ENCODE measurements at places on chromosomes 6 and 20.
A peak's percentile ranks its signal among the peaks of the same experiment; 100 is the strongest.

- no peak for DNase-seq
Observed at GRCh38 chr6:20630617-20631548, 96.6 kb downstream of the CDKAL1 start.

DNA sequence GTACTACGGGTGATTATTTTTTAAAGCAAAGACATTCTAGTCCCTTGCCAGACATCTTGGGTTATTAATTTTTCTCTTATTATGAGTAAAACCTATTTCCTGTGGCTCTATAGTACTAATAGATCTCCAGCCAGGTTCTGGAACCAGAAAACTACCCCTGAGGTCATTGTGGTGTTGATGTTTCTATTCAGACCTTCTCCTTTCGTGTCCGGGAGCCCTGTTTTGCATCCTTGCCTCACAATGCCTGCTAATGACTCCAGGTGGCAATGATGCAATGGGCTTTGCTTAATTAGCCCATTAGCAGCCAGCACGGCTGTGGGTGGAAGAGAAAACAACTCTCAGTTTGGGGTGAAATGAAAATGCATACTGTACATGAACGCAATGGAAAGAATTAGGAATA, 62.9 kb upstream of the ARG1 start:
- DNase-seq: no peak

DNA sequence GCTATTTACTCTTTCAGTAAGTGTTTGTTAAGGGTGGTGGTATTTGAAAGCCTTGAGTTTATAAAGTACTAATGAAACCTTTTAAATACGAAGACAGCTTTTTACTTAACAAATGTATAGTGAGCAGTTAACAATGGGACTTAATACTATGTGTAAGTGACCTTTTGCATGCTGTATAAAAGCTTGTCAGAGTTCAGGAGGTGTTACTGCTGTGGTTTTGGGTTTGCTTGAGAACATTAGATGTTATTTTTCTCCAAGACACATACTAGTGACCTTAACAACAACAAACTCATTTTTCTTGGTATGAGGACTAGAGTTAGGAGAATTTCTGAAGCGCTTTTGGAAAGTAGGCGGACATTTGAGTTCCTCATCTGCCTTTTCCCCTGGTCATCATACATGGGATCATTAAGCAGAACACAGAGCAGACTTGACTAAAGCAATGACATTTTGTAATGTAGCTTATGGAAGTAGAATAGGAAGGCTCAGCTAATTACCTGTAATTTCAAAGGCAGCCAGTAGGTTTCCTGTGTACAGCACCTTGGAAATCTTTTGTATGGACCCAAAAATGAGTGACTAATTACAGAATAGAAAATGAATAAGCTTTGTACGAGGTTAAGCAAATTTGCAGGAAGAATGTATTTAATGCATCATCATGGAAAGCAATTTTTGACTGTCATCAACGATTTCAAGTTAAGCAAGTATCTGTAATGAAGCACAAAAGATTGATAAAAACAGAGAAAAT, 14.1 kb downstream of the CDYL start:
- DNase-seq: no peak

DNA sequence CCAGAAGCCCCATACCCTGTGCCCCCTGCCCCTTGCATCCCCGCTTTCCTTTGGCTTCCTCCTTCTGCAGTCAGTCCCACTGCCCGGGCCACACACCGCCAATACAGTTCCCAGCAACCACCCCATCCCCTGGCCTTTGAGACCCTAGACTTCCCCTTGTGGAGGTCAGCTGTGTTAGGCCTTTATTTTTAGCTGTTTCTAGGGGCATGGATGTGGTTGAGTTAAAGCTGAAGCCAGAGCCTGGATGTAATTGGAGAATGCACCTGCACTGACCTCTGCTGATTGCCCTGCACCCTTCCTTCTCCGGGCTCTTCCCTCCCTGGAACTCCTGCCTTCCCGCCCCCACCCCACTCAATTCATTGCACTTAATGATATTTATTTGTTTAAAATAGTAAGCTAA, 33.9 kb downstream of the LYRM2 start:
- no peak for DNase-seq

- peak; percentile 63 for DNase-seq
Observed at GRCh38 chr20:25178563-25179438, 16.7 kb upstream of the ENTPD6 start.

- no peak for DNase-seq
Observed at GRCh38 chr20:49612127-49612738, 44.3 kb upstream of the PTGIS start.

GRCh38 chr6:166903027-166903426, 53.3 kb downstream of the RNASET2 start:
- DNase-seq: no peak

GRCh38 chr6:111338843-111339242, 144.2 kb downstream of the REV3L start:
- DNase-seq: no peak

- DNase-seq: no peak
Observed at GRCh38 chr6:34065466-34066217, 80.2 kb downstream of the GRM4 start.

DNA sequence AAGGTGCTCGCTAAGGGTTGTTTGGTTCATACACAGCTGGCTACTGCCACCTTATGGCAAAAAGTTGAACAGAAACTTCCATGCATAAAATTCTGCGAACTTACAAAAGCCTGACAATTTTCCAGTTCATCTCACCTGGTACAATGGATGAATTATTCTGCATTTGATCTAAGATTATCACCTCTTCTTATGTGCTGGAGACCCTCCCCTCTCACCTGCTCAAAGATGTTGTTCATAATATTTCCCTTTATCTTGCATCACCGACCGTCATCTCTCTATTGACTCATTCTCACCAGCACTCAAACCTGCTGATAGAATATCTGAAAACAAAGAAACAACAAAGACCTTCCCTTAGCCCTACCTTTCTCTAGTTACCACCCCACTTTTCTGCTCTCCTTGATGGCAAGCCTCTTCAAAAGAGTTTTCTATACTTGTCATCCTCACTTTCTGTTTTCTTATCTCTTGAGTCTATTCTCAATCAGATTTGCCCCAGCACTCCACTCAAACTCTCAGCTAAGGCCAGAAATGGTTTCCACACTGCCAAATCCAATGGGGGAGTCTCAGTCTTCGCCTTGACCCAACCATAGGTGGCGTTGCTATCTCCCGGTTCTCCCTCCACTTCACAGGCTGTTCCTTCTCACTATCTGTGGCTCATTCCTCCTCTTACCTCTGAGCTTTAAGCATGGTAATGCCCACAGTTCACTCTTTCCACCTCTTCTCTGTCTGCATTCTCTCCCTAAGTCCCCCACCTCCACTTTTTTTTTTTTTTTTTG, 25.8 kb downstream of the SNRNP48 start:
- DNase-seq: peak; percentile 30

DNA sequence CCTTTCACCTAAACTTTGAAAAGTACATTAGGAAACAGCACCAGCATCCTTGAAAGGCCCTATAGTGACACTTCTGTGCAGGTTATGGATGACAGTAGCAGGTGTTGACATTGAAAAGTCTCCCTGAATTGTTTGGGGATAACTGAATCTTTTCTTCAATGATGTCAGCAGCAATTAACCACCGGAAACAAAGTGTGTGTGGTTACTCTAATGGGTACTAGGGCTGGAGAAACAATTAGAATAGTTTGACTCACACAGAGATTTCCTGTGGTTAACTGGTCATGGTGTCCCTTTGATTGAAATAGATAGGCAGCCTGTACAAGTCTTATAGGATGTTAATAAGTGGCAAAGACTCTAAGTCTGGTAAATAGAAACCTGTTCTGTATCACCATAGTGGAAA, 189.1 kb downstream of the TBX18 start:
- peak; percentile 38 for DNase-seq

- no peak for DNase-seq
Observed at GRCh38 chr6:157219201-157220200, 103.8 kb downstream of the TMEM242 start.

DNA sequence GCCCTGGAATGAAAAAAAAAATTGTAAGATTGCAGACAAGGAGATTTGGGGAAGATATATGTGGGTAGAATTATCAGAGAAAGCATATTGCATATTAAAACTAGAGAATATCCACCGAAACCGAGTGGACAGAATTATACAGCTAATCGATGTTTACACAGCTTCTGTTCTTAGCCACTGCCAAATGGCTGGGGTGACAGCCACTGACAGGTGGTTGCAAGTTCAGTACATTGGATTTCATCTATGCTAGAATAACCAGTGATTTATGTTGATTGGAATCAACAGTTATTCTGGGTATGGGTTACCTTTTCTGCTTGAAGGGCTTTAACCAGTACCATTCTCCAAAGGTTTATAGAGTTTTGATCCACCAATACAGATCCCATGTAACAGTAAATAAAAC, 48.4 kb upstream of the THEMIS start:
- DNase-seq: no peak

DNA sequence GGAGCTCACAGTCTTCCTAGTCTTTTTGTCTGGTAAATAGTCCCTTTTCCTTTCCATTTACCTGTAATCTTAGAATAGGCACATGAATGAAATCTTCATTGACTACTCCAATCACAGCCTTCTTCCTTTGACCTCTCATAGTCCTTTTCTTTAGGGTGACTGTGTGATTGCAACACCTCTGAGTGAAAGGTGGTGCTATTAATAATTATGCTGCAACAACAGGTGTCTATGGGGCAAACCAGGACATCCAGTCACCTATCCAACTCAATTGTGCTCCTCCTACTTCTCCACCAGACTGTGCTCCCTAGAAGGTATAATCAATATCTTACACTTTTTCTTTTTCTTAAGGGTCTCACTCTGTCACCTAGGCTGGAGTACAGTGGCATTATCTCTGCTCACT, 29.4 kb downstream of the RIPOR2 start:
- no peak for DNase-seq

- DNase-seq: peak; percentile 14
Observed at GRCh38 chr6:83815631-83816272, 37.4 kb upstream of the RIPPLY2 start.

- DNase-seq: no peak
Observed at GRCh38 chr6:12882761-12883290, 166.3 kb downstream of the PHACTR1 start.

- no peak for DNase-seq
Observed at GRCh38 chr6:74277777-74278186, 581.8 kb downstream of the CD109 start.

- DNase-seq: no peak
Observed at GRCh38 chr20:17443131-17443858, 87.9 kb downstream of the BFSP1 start.

- DNase-seq: no peak
Observed at GRCh38 chr6:6709106-6709505, 120.6 kb downstream of the LY86 start.

All from HFF-Myc (cell line).